Activated T-cell treated with anti-CD3 and anti-CD28 coated beads for 48 hours (primary cell): ENCODE measurements at places on chromosomes 2 and 18.

- DNase-seq, result no peak
Observed at GRCh38 chr2:223590964-223591363, 11.2 kb downstream of the SCG2 start.

DNA sequence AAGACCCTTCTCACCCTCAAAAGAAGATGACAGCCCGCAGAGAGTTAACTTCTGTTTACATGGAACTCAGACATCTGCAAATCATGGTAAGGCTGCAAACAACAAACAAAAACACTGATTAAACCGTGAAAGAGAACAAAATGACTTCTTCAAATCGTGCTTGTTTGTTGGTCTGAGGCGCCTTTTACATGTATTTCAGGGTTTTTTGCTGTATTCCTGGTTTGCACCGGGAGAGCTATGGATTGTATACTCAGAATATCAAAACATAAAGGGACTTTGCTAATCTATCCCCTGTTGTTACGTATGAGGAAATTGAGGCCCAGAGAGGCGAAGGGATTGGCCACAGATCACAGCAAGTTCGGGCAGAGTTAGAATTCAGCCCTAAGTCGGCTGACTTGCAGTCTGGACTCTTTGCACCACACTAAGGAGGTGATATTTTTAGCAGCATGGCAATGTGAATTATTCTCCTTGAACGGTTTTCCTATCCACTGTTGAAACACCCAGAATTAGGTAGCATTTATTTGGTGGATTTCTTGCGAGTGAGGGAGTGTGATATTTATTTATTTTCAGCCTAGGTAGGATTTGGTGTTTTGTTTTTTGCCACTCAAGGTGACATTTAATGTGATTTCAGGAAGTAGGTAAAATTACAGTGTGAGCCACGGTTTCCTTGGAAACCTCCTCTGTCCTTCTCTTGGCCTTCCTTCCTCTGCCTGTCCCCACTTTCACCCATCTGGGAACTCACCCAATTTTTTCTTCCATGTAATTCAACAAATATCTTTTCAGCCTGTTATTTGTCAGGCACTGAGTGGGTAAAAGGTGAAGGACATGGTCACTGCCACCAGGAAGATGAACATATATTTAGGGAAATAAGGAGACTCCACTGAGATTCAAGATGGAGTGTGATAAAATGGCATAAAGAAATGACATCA is 980 bp upstream of the PDE6D start:
- no peak for DNase-seq

DNA sequence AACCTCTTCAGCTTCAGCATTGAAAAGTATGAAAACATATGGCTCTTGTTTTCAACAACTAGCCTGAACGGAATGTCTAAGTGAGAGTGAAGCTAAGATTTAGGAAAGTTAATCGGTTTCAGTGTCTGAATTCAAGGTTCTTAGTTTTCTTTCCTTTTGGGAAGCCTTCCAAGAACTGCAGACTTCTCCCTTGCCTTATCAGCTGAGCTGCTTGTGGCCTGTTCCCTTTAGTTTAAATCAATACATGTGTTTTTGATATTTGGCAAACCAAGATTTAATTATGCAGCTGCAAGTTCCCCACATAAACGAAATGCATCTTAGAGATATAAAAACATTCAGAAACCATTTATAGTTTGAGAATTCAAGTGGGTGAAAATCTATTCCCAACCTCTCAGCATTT is 274.3 kb upstream of the NRP2 start:
- no peak for DNase-seq

DNA sequence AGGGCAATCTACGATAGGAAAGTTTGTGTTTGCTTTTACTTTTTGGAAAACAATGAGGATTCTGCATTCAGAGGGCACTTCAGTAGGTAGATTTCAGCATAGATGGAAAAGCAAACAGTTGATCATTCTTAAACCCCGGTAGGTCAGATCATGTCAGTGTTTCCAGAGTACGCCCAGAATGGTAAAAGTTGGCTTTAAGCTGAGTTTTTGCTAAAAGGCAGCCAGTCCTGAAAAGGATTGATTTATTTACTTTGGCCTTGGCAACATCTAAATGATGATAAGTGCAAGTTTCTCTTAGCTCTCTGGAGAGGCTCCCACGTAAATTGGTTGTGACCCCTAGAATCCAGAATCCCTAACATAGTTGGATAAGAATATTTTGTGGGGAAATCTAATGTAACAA is 168.0 kb downstream of the DIS3L2 start:
- no peak for DNase-seq

DNA sequence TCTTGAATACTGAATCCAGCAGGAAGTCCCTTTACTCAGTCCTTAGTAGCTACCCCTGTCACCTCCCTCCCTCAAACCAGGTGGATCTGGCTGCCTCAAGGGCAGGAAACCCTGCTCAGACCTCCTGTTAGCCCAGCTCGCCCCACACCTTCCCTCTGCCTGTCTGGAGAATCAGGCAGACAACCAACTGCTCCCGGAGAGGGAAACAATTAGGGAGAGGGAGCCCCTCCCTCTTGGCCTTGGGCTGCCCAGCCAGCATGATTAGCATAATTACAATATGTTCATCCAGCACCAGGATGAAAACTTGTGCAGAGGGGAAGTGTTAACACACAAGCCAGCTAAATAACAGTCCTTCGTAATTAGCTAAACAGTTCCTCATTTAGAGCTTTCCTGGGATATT is 185.5 kb downstream of the C1D start:
- DNase-seq, result no peak

DNA sequence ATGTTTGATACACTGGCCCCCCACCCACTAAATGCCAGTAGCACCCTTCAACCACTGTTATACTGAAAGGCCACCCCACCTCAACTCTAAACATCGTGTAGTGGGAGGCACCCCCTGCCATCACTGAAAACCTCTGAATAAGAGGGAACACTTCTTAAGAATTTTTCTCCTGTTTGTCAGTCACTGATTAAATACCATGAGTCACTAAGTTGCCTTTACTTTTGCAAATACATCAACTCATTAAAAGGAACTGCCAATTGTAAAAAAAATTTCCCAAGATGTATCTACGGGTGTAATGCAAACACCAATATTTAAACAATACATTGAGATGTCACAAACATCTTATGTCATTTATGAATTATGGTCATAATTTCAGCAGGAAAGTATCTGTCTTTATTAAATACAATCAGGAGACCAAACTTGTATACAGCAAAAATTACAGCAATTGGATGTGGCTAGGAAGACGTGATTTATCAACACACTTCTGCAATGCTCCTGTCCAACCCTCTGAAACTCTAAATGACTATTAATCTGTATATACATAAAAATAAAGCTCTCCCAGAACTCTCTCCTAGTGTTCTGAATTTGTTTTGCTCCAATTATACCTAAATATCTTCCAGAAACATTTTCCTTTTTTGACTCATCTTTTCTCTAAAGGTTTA is 144.1 kb upstream of the STK17B start:
- no peak for DNase-seq

DNA sequence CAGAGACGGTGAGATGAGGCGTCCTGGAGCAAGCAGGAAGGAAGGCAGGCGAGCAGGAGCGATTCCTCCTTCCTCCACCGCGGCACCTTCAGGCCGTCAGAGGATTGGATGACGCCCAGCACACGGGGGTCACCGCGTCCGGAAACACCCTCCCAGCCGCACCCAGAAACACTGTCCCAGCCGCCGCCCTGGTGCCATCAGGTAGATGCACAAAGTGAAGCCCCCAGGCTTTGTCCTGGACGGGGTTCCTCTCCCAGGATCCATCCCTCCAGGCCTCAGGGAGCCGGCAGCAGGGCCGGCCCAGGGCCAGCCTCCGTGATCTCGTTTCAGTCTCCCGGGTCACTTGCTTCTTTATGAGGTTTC is 31.5 kb downstream of the RTP5 start:
- DNase-seq, result no peak

DNA sequence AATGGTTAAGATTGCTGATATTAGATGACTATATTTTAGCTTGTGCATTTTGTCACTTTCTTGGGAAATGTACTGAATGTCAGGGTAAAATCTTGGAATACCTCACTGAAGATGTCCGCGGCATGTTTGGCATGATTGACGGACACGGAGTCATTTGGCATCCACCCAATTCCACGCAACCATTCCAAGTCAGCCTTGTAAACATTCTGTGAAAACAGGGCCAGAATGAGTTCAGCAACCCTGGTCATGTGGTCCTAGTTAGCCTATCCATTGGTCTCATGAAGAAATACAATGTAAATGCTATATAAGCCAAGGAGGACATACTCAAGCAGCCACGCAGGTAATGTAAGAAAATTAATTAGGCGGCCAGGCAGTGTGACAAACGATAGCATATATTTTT is 159.5 kb downstream of the RIF1 start:
- no peak for DNase-seq

DNA sequence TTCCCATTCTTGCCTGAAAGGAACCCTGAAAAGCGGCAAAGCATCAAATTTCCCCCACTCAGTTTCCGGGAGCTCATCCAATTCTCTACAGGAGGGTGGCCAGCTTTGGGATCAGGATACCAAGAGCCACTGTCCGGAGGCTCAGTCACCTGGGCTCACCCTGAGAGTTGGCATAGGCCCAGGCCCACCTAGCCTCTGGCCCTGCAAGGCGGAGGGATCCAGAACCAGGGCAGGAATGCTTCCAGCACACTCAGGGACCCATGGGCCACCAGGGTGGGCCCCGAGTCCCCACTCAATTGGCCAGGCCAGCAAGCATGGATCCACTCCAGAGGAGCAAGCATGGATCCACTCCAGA is 432.9 kb upstream of the MYT1L start:
- no peak for DNase-seq
